ENCODE measurements at places on chromosomes 2 and 18. TPM values are rescaled to one million over a fixed set of nuclear protein-coding genes. Genes with fewer than 3 reads are reported as not detected.

The CNGA3 gene
- not detected for total RNA-seq

- no peak for DNase-seq
- H3K36me3 ChIP-seq, result peaks cover 5% of the 10 kb centered on the region
- no peaks in the 10 kb centered on the region for H3K4me1 ChIP-seq
- no peak overlapping the region for H3K27ac ChIP-seq
These were observed 63.3 kb downstream of the RTP5 start for GRCh38 chr2:241932899-241933178.

The UGT1A8 gene
- total RNA-seq, result not detected

- no peak overlapping the region for H3K27ac ChIP-seq
- no peak overlapping the region for H3K4me3 ChIP-seq
- no peaks in the 10 kb centered on the region for H3K36me3 ChIP-seq
- H3K27me3 ChIP-seq, result no peaks in the 10 kb centered on the region
- no peak for DNase-seq
These were observed 32.2 kb downstream of the GPR75 start for GRCh38 chr2:53827398-53828175.

- H3K4me1 ChIP-seq, result no peaks in the 10 kb centered on the region
- H3K36me3 ChIP-seq, result no peaks in the 10 kb centered on the region
- no peak for DNase-seq
- no peaks in the 10 kb centered on the region for H3K27me3 ChIP-seq
- no peak overlapping the region for H3K4me3 ChIP-seq
These were observed 220.5 kb downstream of the CYP26B1 start for GRCh38 chr2:71926876-71927756.

GRCh38 chr18:415617-416612 lies 84.6 kb downstream of the COLEC12 start:
- H3K27ac ChIP-seq, result no peak overlapping the region
- no peaks in the 10 kb centered on the region for H3K36me3 ChIP-seq
- no peak overlapping the region for H3K4me3 ChIP-seq

The PLEK gene
- total RNA-seq, result 2.4 TPM

DNA sequence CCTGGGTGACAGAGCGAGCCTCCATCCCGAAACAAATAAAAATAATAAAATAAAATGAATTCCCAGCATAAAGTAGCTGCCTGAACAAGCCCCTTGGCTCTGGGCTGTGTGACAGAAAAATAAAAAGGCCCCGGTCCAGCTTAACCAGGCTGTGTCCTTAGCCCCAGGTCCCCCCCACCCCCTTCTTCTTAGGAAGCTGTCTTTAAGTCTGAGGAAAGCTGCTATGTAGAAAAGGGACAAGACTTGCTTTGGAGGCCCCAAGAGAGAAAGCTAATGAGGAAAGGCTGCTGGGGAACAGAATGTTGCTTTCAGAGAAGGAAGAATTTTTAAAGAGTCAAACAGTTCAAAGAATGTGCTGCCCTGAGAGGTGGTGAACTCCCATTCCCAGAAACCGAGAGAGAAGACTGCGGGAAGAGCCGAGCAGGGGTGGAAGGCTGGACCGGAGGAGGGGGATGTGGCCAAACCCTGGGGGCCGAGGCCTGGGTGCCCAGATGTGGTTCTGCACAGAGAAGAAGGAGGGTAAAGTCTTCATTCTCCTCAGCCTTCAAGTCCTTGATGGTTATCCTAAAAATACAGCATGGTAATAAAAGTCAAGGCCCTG lies 61.9 kb downstream of the CENPO start:
- H3K36me3 ChIP-seq, result peaks cover 4% of the 10 kb centered on the region
- no peak for DNase-seq
- no peaks in the 10 kb centered on the region for H3K27me3 ChIP-seq
- no peaks in the 10 kb centered on the region for H3K4me1 ChIP-seq

- no peak overlapping the region for H3K27ac ChIP-seq
- no peak overlapping the region for H3K4me3 ChIP-seq
- no peak for DNase-seq
These were observed 51.2 kb upstream of the DAPL1 start for GRCh38 chr2:158743879-158744278.

DNA sequence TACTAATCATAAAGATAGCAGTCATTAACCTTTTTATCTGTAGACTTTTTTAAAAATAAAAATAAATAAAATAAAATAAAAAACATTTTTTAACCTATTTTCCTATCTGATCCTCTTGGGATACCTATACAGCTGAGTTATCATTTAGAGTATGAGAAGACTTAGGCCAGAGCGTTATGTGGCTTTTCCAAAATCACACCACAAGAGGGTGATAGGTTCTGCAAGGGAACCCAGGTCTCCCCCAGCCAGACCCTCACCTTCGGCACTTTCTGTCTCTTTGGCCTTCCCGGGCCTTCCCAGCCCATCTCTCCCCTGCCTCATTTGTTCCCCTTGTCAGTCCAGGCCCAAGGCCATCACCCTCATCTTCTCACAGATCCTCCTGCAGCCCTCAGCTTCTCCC lies 311.7 kb downstream of the SMAD2 start:
- no peaks in the 10 kb centered on the region for H3K36me3 ChIP-seq
- no peak for DNase-seq
- H3K27ac ChIP-seq, result no peak overlapping the region
- no peak overlapping the region for H3K4me3 ChIP-seq

The UGT1A10 gene
- total RNA-seq, result not detected

DNA sequence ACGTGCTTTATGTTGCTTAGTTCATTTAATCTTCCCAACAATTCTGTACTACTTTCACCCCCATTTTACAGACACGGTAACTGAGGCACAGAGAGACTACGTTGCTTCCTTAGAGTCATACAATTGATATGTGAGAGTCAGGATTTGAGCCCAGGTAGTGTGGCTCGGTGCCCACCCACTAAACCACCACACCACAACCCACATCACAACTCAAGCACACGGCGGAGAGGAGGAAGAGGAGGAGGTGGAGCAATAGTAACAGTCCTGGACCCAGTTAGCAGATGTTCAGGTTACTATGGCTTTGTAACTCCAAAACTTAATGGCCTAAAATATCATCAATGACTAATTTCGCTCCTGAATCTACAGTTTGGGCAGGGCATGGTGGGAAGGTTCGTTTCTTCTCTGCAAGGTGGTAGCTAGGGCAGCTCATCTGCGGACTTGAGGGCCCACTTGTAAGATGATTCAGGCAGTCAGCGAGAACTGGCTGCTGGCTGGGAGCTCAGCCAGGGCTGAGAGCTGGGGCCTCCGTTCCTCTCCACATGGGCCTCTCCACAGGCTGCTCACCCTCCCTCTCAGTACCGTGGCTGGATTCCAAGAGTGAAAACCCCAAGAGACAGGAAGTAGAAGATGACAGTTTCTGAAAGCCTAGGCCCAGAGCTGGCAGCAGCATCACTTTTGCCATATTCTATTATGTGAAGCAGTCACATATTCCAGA lies 167.1 kb downstream of the ZFP36L2 start:
- DNase-seq, result peak; percentile 81
- H3K27ac ChIP-seq, result peak overlapping the region; percentile 6
- H3K36me3 ChIP-seq, result peaks cover 3% of the 10 kb centered on the region
- H3K4me3 ChIP-seq, result peak overlapping the region; percentile 58

DNA sequence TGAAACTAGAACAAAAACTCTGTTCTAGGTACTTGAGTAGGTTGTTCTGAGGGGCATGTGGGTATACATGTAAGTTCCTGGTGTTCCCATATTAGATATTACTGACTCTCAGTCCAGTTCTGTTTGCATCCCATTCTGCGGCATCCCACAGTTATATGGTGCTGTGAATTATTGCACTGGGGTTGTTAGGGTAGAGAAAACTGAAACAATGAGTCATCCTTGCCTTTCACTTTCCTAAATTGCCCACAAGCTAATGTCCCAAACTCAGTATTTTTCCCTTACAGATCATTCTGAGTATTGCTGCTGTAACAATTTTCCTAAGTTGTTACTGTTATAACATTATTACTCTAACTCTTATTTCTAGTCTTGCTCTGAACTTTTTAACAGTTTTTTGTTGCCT lies 3.0 kb downstream of the WDR75 start:
- H3K36me3 ChIP-seq, result peaks cover 21% of the 10 kb centered on the region
- no peak overlapping the region for H3K4me3 ChIP-seq
- no peaks in the 10 kb centered on the region for H3K27me3 ChIP-seq

The SNTG2 gene
- 3.8 TPM for total RNA-seq

GRCh38 chr18:58449464-58449863 lies 179.4 kb downstream of the ALPK2 start:
- peaks cover 34% of the 10 kb centered on the region for H3K27me3 ChIP-seq
- H3K4me3 ChIP-seq, result no peak overlapping the region
- no peak for DNase-seq

The CUL3 gene
- total RNA-seq, result 61.4 TPM

The MDH1B gene
- total RNA-seq, result 0.96 TPM

DNA sequence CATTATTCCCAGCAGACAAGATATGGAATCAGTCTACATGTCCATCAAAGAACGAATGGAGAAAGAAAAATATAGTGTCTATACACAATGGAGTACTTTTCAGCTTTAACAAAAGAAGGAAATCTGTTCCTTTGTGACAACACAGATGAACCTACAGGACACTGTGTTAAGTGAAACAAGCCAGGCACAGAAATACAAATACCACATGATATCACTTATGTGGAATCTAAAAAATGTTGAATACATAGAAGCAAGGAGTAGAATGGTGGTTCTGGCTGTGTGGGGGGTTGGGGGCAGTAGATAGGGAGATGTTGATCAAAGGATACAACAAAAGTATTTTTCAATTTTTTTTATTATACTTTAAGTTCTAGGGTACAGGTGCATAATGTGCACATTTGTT lies 347.7 kb upstream of the MAP2 start:
- H3K4me1 ChIP-seq, result no peaks in the 10 kb centered on the region
- H3K36me3 ChIP-seq, result no peaks in the 10 kb centered on the region
- H3K4me3 ChIP-seq, result no peak overlapping the region
- DNase-seq, result no peak

DNA sequence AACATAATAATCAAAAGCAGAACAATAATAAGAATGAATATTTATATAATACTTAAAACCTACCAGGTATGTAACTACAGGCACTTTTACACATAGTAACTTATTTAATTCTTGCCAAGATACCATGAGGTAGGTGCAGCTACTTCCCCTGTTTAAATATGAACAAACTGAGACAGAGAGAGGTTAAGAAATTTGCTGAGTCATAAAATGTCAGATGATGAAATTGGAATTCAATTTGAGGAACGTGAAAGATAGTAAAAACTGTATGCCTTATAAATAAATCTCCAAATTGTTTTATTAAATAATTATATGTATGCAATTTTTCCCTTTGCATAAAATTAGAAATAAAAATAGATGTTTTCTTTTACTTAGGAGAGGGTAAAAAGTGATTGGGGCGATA lies 1103.3 kb upstream of the NRXN1 start:
- no peak for DNase-seq
- H3K4me3 ChIP-seq, result no peak overlapping the region
- no peaks in the 10 kb centered on the region for H3K36me3 ChIP-seq
- no peaks in the 10 kb centered on the region for H3K4me1 ChIP-seq
- H3K27ac ChIP-seq, result no peak overlapping the region
- H3K27me3 ChIP-seq, result no peaks in the 10 kb centered on the region

DNA sequence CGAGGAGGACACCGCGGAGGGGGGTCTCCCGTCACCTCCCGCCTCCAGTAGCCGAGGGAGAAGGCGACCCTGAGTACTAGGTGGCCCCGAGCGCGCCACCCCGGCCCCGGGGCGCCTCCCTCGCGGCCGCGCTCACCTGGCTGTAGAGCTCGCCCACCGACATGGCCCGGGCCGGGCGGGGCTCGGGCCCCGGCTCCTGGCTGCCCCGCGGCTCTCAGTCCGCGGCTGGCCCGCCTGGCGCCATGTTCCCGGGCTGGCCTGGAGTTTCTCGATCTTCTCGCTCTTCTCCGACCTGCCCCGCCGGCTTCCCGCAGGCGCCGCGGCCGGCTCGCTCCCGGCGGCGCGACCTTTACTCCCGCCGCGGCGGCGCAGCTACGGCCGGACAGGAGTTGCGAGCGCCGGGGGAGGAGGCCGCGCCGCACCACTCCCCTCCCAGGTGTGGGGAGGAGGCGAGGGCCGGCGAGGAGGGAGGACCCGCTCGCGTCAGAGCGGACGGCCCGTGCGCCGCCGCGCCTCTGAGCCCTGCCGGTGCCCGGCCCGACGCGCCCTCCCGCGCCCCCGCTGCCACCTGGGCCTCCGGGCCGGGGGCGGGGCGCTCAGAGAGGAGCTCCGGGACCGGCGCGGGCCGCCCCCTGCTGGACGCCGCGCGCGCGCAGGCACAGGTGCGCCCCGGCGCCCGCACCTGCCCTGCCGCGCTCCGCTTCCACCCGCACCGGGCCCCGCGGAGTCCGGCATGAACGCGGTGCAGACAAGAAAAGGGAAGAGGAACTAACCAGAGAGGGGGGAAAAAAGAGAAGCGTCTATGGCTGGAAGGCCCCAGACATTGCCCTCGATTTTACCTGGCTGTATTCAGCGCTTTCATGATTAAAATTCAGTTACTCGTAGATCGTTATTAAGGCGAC lies at the start of gene MYO5B:
MYO5B (minus strand) TSS at position 517 of the 902 bp plus-strand sequence; CDS start at position 163, 354 bp downstream.
- H3K36me3 ChIP-seq, result peaks cover 1% of the 10 kb centered on the region
- H3K27me3 ChIP-seq, result peaks cover 81% of the 10 kb centered on the region
- peak within 1 kb of the TSS; percentile 64 for H3K4me3 ChIP-seq
- DNase-seq, result peak; percentile 74
- no peak within 1 kb of the TSS for H3K27ac ChIP-seq

The REEP1 gene
- 0.38 TPM for total RNA-seq

The TUBA3E gene
- not detected for total RNA-seq

The ESPNL gene
- total RNA-seq, result 0.19 TPM

- no peaks in the 10 kb centered on the region for H3K4me1 ChIP-seq
- no peak overlapping the region for H3K27ac ChIP-seq
- H3K36me3 ChIP-seq, result no peaks in the 10 kb centered on the region
- no peak overlapping the region for H3K4me3 ChIP-seq
- no peaks in the 10 kb centered on the region for H3K27me3 ChIP-seq
- DNase-seq, result no peak
These were observed 106.5 kb upstream of the SCN1A start for GRCh38 chr2:166234112-166234846.

- H3K27ac ChIP-seq, result no peak overlapping the region
- peaks cover 45% of the 10 kb centered on the region for H3K4me1 ChIP-seq
- peaks cover 81% of the 10 kb centered on the region for H3K27me3 ChIP-seq
These were observed 2.8 kb downstream of the ONECUT2 start for GRCh38 chr18:57437766-57438671.

Measured in activated T-cell treated with anti-CD3 and anti-CD28 coated beads, Interleukin-2, amount 50 U/mL, for 72 hours (primary cell).